ENCODE measurements at places on chromosomes 4 and X. TPM values are rescaled to one million over a fixed set of nuclear protein-coding genes. Genes with fewer than 3 reads are reported as not detected.

The OTC gene
- 5.3 TPM for polyA plus RNA-seq

The METTL14 gene
- polyA plus RNA-seq = 9.4 TPM

The IL2 gene
- not detected for polyA plus RNA-seq

The MAGEB2 gene
- polyA plus RNA-seq = not detected

The SLITRK4 gene
- polyA plus RNA-seq = 0.60 TPM

The NXF2 gene
- polyA plus RNA-seq = not detected

The NSUN7 gene
- 3.0 TPM for polyA plus RNA-seq

The MRFAP1L1 gene
- polyA plus RNA-seq = 48.6 TPM

The NEIL3 gene
- polyA plus RNA-seq = not detected

The POU3F4 gene
- 0.06 TPM for polyA plus RNA-seq

The IL13RA2 gene
- polyA plus RNA-seq = 0.45 TPM

The FRMPD3 gene
- polyA plus RNA-seq = under 0.01 TPM

The SORCS2 gene
- polyA plus RNA-seq = not detected

The NAP1L2 gene
- polyA plus RNA-seq = 1.2 TPM

The TRIM60 gene
- not detected for polyA plus RNA-seq

All from sigmoid colon (tissue), 7 donors.